ENCODE measurements at places on chromosomes 1 and 21. TPM values are rescaled to one million over a fixed set of nuclear protein-coding genes. Genes with fewer than 3 reads are reported as not detected.

Gene ACOT11
- 25.7 TPM for total RNA-seq

Gene NFASC
- not detected for total RNA-seq

Gene CNKSR1
- 33.4 TPM for total RNA-seq

Gene SPRR2A
- total RNA-seq: not detected

DNA sequence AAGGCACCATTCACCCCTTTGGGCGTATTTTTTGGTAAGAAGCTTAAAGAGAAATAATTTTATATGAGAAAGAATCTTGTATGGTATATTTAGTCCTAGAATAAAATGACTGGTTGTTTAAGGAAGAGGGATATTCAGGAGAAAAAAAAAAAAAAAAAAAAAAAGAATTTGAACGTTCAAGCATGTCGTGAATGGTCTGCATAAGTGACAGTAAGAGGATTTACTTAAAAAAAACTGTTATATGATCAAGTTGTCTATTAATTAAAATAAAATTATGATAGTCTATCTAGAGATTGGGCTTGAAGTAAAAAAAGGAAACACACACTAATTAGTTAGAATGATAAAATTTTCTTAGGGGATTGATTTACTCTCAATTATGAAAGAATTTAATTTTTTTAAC lies 11.7 kb upstream of the OR14I1 start:
- no peak overlapping the region for H3K27ac ChIP-seq
- no peaks in the 10 kb centered on the region for H3K36me3 ChIP-seq
- no peak for DNase-seq
- H3K4me3 ChIP-seq: no peak overlapping the region

GRCh38 chr1:6077919-6078318 lies 32.2 kb downstream of the KCNAB2 start:
- no peaks in the 10 kb centered on the region for H3K36me3 ChIP-seq
- H3K4me3 ChIP-seq: no peak overlapping the region
- no peaks in the 10 kb centered on the region for H3K27me3 ChIP-seq
- H3K27ac ChIP-seq: no peak overlapping the region

GRCh38 chr1:153598309-153599172 lies 14.4 kb downstream of the S100A16 start:
- H3K36me3 ChIP-seq: 0 out of 2 replicates have a peak, but pooled peaks cover 3% of the 10 kb centered on the region
- no peaks in the 10 kb centered on the region for H3K27me3 ChIP-seq
- no peak overlapping the region for H3K4me3 ChIP-seq

GRCh38 chr1:220300442-220301121 lies 28.3 kb upstream of the RAB3GAP2 start:
- no peaks in the 10 kb centered on the region for H3K36me3 ChIP-seq
- no peak overlapping the region for H3K4me3 ChIP-seq
- H3K4me1 ChIP-seq: peaks cover 11% of the 10 kb centered on the region
- H3K27ac ChIP-seq: peak overlapping the region; percentile 38
- no peaks in the 10 kb centered on the region for H3K27me3 ChIP-seq

DNA sequence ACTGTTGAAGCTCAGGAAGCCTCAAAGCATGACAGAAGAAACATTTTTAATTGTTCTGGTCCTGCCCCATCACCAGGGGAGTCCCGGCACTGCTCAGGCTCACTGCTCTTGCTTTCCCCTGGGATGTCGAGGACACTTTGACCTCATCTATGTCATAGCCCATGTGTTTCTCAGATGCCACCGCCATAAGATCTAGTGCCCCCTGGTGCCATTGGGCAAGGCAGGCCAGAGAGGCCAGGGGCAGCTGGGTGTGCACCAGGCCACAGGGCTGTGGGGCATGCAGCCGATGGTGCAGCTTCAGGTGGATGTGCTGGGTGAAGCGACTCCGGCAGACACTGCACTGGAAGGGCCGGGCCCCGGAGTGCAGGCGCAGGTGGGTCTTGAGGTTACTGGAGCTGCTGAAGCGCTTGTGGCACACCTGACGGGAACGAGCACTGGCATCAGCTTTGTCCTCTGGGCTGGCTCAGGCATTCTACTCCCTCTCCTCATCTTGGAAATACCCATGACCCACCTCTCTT lies 7.7 kb upstream of the CRYBG2 start:
- H3K27ac ChIP-seq: no peak overlapping the region
- H3K4me3 ChIP-seq: no peak overlapping the region
- no peak for DNase-seq
- H3K27me3 ChIP-seq: no peaks in the 10 kb centered on the region
- H3K36me3 ChIP-seq: no peaks in the 10 kb centered on the region

GRCh38 chr1:48227165-48228013 lies 4.9 kb downstream of the SLC5A9 start:
- H3K27me3 ChIP-seq: peaks cover 12% of the 10 kb centered on the region
- H3K27ac ChIP-seq: no peak overlapping the region
- no peak overlapping the region for H3K4me3 ChIP-seq
- no peaks in the 10 kb centered on the region for H3K36me3 ChIP-seq
- no peaks in the 10 kb centered on the region for H3K4me1 ChIP-seq

DNA sequence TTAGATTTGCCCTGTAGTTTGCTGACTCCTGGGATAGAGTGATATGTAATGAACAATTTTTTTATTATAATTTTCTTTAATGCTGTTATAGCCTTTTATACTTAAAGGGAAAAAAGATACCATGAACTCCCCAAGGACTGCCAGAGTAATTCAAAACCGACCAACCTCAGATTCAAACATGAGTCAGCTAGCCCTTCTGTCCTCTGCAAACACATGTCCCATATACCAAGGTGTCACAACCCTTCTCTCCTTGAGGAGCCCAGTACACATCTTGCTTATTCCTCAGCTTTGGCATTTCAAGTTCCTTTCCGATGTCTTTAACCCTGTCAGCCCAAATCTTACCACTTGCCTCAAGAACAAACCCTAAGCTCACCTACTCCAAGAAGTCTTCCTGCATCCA lies 184.9 kb downstream of the KCNH1 start:
- H3K4me3 ChIP-seq: no peak overlapping the region
- H3K36me3 ChIP-seq: no peaks in the 10 kb centered on the region
- H3K4me1 ChIP-seq: no peaks in the 10 kb centered on the region
- H3K27ac ChIP-seq: no peak overlapping the region

GRCh38 chr1:94299627-94300553 lies 62.5 kb upstream of the ARHGAP29 start:
- H3K27ac ChIP-seq: peak overlapping the region; percentile 97
- peak; percentile 100 for DNase-seq
- peaks cover 55% of the 10 kb centered on the region for H3K4me1 ChIP-seq
- no peaks in the 10 kb centered on the region for H3K27me3 ChIP-seq
- H3K36me3 ChIP-seq: no peaks in the 10 kb centered on the region
- peak overlapping the region; percentile 3 for H3K4me3 ChIP-seq

- no peaks in the 10 kb centered on the region for H3K27me3 ChIP-seq
- no peak for DNase-seq
- H3K27ac ChIP-seq: 0 out of 2 replicates have a peak overlapping the region, but pooled peaks have one; percentile 23
- no peak overlapping the region for H3K4me3 ChIP-seq
- H3K36me3 ChIP-seq: 0 out of 2 replicates have a peak, but pooled peaks cover 5% of the 10 kb centered on the region
Measured at GRCh38 chr1:51699391-51699790, 82.5 kb downstream of the OSBPL9 start.

DNA sequence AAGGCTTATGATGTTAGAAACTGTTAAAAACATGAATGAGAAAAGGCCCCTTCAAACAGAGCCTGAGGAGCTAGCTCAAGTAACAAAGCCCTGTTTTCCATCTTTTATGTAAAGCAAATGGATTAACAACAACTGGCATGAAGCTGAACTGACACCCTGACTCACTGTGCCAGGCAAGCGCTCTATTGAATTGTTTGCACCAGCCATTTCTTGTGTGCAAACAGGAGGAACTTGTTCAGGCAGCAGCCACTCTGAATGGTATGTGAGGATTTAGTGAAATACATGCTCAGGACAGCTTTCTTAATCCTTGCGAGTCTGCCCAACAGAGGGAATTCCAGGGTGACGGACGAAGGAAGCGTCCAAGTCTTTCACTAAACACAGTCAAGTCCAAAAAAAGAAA lies 291.1 kb upstream of the ADGRL2 start:
- H3K27ac ChIP-seq: no peak overlapping the region
- H3K27me3 ChIP-seq: no peaks in the 10 kb centered on the region
- H3K36me3 ChIP-seq: no peaks in the 10 kb centered on the region
- no peaks in the 10 kb centered on the region for H3K4me1 ChIP-seq
- DNase-seq: no peak
- H3K4me3 ChIP-seq: no peak overlapping the region

DNA sequence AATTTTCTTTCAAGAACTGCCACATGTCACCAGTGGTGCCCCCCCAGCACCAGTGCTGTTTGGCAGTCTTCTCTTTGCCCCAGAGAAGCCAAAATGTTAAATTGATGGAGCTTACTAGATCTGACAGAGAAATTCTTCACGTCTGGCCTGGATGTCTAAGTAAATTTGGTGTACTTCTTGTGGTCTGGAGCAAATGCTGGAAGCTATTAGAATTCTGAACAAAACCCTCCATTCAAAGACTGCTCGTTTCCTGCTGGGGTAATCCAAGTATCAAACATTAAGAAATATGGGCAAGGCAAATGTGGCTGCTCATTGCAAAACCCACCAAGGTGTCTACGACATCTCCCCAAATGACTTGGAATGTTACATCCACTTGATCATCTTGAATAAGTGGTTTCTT lies 92.3 kb downstream of the ROR1 start:
- no peak overlapping the region for H3K4me3 ChIP-seq
- peak overlapping the region; percentile 89 for H3K27ac ChIP-seq
- 0 out of 2 replicates have a peak, but pooled peaks cover 3% of the 10 kb centered on the region for H3K36me3 ChIP-seq
- H3K4me1 ChIP-seq: peaks cover 65% of the 10 kb centered on the region
- H3K27me3 ChIP-seq: no peaks in the 10 kb centered on the region
- no peak for DNase-seq

DNA sequence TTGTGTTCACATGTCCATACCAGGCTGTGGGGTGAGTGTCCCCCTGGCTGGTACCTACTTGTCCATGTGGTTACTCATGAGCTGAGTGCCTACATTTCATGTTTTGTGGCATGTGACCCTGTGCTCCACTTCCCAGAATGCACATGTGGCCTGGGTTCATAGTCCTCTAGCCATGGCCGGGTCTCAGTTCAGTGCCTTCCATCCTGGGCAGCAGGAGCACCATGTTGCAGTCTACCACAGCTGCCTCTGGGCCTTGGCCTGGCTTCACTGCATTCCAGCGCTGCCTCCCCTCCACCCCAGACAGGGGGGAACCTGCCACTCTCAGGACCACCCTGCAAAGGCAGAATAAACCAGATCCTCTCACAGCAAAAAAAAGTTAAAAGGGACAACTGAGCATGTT lies 5.5 kb downstream of the CEPT1 start:
- H3K36me3 ChIP-seq: peaks cover 31% of the 10 kb centered on the region
- no peak for DNase-seq
- no peaks in the 10 kb centered on the region for H3K27me3 ChIP-seq
- no peak overlapping the region for H3K27ac ChIP-seq
- no peak overlapping the region for H3K4me3 ChIP-seq
- peaks cover 20% of the 10 kb centered on the region for H3K4me1 ChIP-seq

DNA sequence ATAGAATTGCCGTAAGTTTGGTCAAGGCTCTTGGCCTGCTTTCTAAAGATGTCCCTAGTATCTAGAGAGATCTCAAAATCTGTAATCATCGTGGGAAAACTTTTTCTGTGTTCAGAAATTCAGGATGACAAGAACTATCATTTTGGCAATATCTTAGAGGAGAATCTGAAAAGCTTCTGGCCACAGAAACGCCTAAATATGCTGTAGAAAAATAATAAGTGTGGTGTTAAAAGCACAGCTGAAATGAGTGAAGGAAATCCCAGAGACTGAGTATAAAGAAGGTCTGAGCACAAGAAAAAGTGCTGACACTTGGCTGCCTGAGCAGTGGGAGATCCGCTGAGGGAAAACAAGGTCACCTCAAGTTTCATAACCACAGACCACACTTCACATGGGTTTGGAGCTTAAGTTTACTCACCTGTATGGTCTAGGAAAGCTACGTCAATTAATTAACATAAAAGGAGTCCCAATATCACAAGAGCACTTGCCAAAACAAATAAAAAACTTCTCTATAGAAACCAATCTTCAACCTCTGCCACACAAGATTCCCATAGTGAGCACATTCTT lies 235.2 kb upstream of the IRF2BP2 start:
- no peak overlapping the region for H3K4me3 ChIP-seq
- H3K36me3 ChIP-seq: 0 out of 2 replicates have a peak, but pooled peaks cover 36% of the 10 kb centered on the region
- H3K27me3 ChIP-seq: no peaks in the 10 kb centered on the region
- no peak overlapping the region for H3K27ac ChIP-seq

DNA sequence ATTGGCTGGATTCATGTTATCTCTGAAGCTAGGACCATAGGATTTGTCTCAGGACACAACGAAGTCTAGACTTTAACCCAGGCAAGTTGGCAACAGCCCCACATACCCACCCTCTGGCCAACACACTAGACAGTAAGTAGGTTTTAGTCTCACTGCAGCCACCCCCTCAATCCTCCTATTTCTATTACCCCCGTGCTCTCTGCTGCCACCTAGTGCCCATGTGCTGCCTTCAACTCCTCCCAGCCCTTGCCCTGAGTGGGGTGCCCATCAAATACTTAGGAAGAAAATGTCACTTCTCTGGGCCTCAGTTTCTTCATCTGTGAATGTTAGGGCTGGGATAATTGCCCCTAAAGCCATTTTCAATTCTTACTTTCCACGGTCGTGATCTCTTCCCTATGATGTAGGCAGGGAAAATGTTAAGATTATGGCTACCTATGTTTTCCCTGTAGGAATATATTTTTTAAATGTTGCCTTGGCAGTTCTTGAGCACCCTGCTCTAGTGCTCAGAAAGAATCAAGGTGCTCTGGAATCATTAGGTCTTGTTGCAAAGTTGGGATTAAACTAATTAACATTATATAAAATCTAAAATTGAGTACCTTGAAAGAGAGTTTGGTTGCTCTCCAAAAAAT lies 213.0 kb downstream of the LMX1A start:
- H3K4me1 ChIP-seq: no peaks in the 10 kb centered on the region
- no peaks in the 10 kb centered on the region for H3K36me3 ChIP-seq
- no peak overlapping the region for H3K4me3 ChIP-seq
- H3K27me3 ChIP-seq: no peaks in the 10 kb centered on the region
- DNase-seq: peak; percentile 20
- no peak overlapping the region for H3K27ac ChIP-seq

GRCh38 chr1:12141163-12141850 lies 25.5 kb upstream of the TNFRSF1B start:
- no peak overlapping the region for H3K27ac ChIP-seq
- H3K36me3 ChIP-seq: no peaks in the 10 kb centered on the region
- peak; percentile 67 for DNase-seq
- no peaks in the 10 kb centered on the region for H3K27me3 ChIP-seq

GRCh38 chr1:36352125-36352909 lies 28.9 kb upstream of the EVA1B start:
- peaks cover 23% of the 10 kb centered on the region for H3K36me3 ChIP-seq
- no peaks in the 10 kb centered on the region for H3K27me3 ChIP-seq
- peak; percentile 29 for DNase-seq
- H3K4me1 ChIP-seq: peaks cover 67% of the 10 kb centered on the region
- H3K27ac ChIP-seq: peak overlapping the region; percentile 97

GRCh38 chr21:24424776-24425175 lies 1182.5 kb downstream of the MRPL39 start:
- no peaks in the 10 kb centered on the region for H3K4me1 ChIP-seq
- H3K27me3 ChIP-seq: no peaks in the 10 kb centered on the region
- H3K36me3 ChIP-seq: no peaks in the 10 kb centered on the region
- no peak for DNase-seq
- H3K4me3 ChIP-seq: no peak overlapping the region
- no peak overlapping the region for H3K27ac ChIP-seq
